ENCODE measurements at places on chromosomes 6 and 20.
A peak's percentile ranks its signal among the peaks of the same experiment; 100 is the strongest.

DNA sequence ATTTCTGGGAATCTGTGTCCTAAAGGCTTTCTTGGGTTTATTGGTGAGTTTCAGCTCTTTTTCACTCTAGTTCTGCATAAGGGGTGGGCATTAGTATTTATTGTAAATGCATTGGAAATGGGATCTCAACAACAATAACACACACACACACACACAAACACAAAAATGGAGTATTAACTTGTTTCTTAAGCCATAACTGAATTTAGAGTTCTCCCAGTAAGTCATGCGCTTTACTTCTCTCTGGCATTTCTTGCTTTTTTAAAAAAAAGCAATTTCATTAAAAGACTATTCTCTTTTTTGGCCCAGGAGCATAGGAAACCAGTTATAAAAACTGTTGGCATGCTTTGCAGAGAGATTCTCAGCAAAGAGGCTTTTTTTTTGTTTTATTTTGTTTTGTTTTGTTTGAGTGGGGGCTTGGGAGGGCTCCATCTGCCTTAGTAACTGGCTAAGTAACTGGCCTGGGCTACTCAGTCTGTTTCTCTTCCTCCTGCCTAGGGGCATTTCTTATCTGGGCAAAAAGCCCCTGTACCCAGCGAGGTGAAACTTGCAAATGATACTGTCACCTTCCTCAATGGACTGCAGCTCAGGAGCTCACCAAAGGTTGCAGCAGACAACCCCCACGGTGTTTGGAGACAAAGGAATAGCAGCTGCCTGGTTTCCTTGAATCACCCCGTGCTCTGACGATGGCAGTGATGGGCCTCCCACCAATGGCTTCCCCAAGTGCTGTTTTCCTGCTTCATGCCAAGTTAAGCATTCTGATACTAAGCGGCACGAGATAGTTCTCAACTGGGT, 128.5 kb downstream of the BCAS1 start:
- DNase-seq, result no peak

DNA sequence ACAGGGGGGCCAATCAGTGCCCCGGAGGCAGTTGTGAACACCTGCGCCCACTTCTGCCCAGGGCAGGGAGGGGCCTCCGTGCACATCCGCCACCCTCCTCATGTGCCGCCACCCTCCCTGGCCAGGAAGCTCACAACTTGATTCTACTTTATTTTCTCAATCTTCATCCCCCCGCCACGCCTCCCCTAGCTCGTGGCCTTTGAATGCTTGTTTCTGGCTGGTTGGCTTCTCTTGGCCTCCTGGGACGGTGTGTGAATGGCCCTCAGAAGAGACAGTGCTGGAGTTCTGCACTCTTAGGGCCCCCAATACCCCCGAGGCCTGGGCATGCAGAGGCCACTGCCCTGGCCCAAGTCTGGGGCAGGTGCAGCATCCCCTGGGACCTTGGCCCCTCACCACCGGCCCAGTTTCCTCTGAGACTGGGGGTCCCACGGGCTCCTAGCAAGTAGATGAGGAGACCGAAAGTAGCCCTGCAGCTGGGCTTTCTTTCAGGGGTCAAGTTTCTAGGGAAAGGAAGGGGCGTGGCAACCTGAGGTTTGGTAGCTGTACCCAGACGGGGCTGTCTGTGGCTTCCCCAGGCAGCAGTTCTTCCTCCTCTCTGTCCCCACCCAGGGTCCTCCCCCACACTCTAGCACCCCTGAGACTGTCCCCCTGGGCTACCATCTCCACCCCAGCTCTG, 1.3 kb downstream of the RGS19 start:
- peak; percentile 65 for DNase-seq

- DNase-seq, result no peak
These were observed 51.9 kb upstream of the MARCKS start for GRCh38 chr6:113805173-113805790.

GRCh38 chr6:169225131-169225576, 28.5 kb downstream of the THBS2 start:
- no peak for DNase-seq

- no peak for DNase-seq
These were observed 4.5 kb downstream of the RPS21 start for GRCh38 chr20:62391165-62392076.

GRCh38 chr20:5039255-5039657, 37.9 kb upstream of the SLC23A2 start:
- peak; percentile 45 for DNase-seq

DNA sequence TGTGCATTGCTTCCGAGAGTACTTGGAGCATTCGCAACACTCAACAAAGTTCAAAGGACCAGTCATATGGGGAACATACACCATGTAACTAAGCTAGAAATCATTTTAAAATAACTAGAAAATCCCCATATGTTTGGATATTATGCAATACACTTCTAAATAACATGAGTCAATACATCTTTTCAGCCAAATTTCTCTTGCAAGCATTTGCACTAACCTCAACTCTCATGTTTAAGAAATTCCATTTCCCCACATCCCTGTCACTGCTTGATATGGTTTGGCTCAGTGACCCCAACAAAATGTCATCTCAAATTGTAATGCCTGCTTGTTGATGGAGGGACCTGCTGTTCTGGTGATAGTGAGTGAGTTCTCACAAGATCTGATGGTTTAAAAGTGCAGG, 85.7 kb upstream of the CST7 start:
- DNase-seq, result no peak

GRCh38 chr6:139625998-139626975, 251.8 kb upstream of the CITED2 start:
- no peak for DNase-seq

GRCh38 chr20:19528286-19529030, 229.6 kb upstream of the RIN2 start:
- no peak for DNase-seq

DNA sequence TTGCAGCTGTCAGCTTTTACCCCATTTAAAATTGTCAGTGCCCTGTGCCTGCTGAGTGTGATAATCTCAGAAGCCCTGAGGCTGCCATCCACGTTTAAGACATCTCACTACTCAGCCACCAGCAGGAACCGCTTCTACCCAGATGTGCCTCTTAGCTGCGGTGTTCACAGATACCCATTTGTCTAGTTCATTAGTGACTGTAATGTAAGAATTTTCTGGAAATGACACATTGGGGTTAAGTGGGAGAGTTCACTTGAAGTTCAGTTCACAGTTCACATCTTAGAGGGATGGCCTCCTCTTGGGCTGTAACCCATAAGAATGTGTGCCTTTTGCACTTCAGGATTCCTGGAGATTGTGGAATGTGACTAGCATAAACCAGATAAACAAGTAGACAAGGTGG, 477.7 kb downstream of the BTBD3 start:
- DNase-seq, result no peak

GRCh38 chr20:17436664-17437063, 94.5 kb downstream of the BFSP1 start:
- DNase-seq, result no peak

- no peak for DNase-seq
These were observed 432.8 kb downstream of the GRIK2 start for GRCh38 chr6:101826269-101826668.

- no peak for DNase-seq
These were observed 872 bp downstream of the HSPA12B start for GRCh38 chr20:3733119-3733995.

DNA sequence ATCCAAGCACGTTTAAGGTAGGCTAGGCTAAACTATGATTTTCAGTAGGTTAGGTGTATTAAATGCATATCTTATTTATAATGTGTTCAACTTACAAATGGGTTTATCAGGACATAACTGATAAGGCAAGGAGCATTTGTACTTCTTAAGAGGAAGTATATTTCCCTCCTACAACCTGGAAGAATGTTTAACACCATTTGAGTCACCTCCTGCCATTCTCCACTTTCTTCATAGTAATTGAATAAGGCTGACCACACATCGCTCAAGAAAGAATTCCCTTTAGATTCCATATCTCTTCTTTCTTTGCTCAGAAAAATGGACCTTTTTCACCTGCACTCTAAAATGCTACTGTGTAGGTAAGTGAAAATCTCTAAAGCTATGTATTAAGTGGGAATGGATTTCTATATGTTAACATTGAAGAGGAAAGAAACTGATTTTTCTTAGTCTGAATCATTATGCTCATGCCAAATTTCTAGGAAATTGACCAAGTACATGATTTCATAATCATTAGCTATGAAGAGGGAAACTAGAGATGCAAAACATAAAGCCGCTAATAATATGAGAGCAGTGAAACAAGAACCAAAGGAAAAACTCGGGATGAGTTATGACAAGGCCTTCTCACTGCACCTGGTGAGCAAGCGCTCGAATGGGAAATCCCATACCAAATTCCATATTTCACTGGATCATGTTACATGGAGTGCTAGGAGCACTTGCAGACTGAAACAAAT, 210.4 kb downstream of the ALDH8A1 start:
- DNase-seq, result no peak

DNA sequence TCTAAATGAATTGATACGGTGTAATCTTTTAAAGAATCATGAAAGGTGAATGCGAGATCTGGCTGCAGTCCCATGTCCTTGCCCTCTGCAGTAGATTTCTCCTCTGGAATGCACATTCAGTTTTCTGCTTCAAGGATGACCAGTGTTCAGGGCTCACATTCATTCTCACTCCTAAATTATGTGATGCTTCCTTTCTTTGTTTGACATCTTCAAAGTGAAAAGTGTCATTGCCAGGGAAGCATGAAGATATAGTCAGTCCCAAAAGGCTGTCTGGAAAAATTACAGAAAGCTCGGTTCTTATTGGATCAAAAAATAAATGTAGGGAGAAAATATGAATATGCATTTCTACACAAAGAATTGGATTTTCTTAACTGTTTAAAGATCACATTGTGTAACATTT, 395.6 kb downstream of the NKAIN2 start:
- DNase-seq, result no peak

DNA sequence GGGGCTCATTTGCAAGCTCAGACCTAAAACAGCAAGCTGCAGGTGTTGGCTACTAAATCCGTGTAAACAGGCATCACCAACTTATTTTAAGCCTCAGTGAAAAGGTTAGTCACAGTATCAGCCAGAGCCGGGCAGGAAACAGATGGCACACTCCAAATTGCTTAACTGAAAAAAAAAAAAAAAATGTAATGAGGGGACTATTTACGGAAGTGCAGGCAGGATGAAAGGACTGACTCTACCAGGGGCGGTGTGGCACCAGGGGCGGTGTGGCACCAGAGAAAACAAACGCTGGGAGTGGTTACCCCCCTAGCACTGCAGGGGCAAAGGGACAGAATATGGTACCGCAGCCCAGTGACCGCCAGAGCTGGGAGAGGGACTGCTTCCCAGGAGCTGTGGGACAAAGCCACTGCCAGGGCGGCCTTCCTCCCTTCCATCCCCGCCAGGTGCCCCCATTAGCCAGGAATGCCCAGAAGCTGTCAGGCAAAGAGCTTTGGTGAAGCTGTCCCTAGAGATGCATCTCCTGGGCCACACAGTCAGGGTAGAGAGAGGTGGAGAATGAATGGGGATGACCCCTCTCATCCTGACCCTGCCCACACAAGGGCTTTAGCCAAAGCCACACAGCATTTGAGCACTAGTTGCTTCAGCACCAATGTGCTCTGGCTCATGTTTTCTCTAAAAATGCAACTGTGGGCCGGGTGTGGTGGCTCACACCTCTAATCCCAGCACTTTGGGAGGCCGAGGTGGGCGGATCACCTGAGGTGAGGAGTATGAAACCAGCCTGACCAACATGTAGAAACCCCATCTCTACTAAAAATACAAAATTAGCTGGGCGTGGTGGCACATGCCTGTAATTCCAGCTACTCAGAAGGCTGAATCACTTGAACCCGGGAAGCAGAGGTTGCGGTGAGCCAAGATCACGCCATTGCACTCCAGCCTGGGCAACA, 39.6 kb upstream of the GFOD1 start:
- DNase-seq, result peak; percentile 14

DNA sequence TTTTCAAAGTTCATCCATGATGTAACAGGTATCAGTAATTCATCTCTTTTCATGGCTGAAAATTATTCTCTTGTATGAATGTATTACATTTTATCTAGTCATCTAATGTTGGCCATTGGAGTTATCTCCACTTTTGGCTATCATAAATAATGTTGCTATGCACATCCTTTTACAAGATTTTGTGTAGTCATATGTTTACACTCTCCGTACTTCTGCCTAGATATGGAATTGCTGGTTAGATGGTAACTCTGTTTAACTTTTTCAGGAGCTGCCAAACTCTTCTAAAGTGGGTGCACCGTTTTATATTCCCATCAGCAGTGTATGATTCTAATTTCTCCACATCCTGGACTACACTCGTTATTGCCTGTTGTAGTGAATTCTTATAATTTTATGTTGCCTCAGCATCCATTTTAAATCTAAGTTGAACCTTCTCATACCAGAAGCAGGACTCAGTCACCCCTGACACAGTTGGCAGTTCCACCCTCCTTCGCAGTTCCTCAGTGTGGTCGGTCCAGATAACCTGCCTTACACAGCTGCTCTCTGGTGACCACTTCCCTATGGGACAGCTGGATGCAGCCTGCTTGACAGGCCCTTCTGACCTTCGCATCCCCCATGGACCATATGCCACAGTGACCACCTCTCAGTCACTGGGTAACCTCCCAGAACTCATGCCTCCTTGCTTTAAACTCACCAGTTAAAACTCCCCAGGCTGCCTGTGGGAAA, 33.9 kb downstream of the KIZ start:
- DNase-seq, result no peak

DNA sequence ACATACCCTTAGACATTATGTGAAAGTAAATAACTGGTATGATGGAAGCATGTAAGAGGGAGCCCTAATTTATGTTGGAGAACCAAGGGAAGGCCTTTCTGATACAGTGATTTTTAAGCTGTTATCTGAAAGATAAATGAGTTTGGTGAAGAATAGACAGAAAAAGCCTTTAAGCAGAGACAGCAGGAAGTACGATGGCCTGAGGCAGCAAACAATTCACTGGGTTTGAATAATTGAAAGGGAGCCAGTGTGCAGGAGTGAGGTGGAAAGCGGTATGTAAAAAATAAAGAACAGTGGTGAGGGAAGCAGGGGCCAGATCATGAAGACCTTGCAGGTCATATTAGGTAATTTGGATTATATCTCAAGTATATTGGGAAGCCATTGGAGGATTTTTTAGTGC, 4.1 kb upstream of the RAB23 start:
- DNase-seq, result no peak

- no peak for DNase-seq
These were observed 58.3 kb downstream of the IPCEF1 start for GRCh38 chr6:154298297-154298696.
